ENCODE measurements at places on chromosomes 2 and 18.
A peak's percentile ranks its signal among the peaks of the same experiment; 100 is the strongest.

- no peak for DNase-seq
Observed at GRCh38 chr2:651951-652373, 25.2 kb downstream of the TMEM18 start.

GRCh38 chr2:168705534-168706470, 96.6 kb upstream of the NOSTRIN start:
- DNase-seq, result no peak

DNA sequence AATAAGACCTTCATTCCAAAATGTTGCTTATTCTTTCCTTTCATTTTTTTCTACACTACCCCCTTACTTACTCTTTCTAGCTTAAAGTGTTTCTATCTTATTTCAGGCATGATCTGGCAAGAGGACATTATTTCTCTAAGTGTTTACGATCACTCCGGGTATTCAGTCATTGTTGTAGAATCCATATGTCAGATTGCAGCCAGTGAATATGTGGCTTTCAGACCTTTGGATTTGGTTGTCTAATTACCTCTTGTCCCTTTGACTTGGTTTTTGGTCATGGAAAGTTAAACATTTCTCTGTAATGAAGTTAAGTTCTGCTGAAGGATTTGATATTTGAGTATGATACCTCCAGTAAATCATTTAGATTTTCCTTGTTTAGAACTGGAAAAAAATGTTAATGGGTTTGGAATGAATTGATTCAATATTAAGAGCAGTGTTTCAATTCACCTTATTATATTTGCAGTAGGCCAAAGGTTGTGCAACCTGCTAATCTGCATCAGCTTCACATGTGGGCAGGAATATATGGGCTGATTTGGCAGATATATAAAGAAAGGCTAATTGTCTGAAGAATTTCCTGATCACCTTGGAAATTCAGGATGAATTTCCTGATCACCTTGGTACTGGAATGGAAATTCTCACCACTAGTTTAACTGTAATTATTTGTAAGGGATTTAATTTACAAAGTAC, 154.9 kb downstream of the PRPF40A start:
- DNase-seq, result no peak

- DNase-seq, result no peak
Observed at GRCh38 chr18:73954268-73954667, 193.4 kb downstream of the FBXO15 start.

DNA sequence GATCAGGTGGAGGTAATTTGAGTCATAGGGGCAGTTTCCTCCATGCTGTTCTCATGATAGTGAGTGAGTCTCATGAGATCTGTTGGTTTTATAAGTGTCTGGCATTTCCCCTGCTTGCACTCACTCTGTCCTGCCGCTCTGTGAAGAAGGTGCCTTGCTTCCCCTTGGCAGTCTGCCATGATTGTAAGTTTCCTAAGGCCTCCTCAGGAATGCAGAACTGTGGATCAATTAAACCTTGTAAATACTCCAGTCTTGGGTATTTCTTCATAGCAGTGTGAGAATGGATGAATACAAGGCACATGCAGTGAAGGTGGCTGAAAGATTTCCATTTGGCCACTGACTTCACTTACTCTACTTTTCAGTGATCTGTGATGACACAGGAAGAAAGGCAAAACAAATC, 133.7 kb downstream of the SH3BP4 start:
- no peak for DNase-seq

GRCh38 chr2:9707611-9708160, 76.9 kb upstream of the YWHAQ start:
- DNase-seq, result no peak

- DNase-seq, result no peak
Observed at GRCh38 chr2:11598228-11598731, 64.4 kb downstream of the GREB1 start.

DNA sequence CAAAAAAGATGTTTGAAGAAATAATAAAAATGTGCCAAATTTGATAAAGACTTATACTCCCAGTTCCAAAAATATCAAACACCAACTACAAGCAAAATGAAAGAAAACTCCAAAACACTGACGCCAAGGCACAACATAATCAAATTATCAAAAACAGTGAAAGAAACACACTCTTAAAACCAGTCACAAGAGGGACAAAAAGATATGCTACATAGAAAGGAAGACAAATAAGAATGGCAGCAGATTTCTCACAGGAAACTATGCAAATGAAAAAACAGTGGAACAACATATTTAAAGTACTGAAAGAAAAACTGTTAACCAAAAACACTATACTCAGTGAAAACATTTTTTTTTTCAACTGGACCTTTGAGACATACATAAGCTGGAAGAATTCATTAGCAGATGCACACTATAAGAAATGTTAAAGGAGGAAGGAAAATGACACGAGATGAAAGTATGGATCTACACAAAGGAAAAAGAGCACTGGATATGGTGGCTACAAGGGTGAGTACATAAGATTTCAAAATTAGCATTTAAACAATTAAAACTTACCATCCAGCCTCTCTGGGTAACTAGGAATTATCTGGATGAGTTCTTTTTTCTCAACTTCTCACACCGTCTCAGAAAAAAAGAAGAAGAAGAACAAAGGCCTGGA, 94.0 kb upstream of the ACVR1C start:
- no peak for DNase-seq

DNA sequence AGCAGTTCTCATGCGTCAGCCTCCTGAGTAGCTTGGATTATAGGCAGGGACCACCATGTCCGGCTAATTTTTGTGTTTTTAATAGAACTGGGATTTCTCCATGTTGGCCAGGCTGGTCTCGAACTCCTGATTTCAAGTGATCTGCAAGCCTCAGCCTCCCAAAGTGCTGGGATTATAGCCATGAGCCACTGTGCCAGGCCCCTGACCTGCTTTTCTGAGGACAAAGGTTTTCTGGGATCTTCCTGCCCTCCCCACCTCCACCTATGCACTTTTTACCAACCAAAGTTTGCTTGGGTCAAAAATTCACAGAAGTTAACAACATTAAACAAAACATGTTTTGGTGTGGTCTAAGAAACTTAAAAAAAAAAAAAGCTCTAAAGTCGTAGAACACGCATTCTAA, 259.9 kb downstream of the HAUS1 start:
- no peak for DNase-seq

- no peak for DNase-seq
Observed at GRCh38 chr2:217722883-217723472, 279.8 kb downstream of the TNS1 start.

GRCh38 chr18:70493461-70493860, 204.6 kb downstream of the SOCS6 start:
- DNase-seq, result no peak

DNA sequence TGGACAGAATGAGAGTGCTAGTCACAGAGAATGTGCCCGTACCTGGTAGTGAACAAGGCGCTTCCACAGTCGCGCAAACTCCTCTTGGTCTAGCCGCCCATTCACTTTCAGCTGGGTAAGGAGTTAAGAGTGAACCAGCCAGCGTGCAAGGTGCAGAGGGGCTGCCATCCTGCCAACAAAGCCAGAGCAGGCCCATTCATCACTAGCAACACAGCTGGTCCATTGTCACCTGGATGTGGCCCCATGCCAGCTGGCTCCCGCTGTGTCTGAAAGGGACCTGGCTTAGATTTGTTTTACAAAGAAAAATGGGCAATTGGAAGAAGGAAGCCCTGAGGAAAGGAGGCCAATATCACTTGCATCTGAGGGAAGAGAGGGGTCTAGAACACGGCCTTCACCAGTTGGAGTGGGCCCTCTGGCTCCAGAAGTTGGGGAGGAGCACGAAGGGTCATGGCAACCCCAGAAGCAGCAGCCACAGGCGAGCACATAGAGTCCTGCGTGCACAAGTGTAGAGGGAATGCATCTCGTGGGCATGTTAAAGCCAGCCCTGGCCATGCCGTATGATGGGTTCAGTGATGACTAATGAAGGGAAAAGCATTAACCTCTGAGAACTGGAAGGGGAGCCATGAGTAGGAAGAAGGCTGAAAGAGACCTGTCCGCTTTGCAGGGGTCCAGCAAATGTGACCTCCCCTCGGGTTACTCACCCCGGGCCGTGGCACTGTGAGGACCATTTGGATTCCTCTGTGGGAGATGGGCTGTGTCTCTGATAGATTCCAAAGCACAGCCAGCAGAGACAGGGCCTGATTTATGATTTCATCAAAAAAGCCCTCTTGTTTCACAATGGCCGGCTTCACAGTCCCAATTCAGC, 70.6 kb downstream of the CAPN13 start:
- no peak for DNase-seq

- DNase-seq, result no peak
Observed at GRCh38 chr2:240964704-240965295, 33.6 kb upstream of the SNED1 start.

GRCh38 chr2:21220930-21221329, 97.2 kb downstream of the TDRD15 start:
- DNase-seq, result no peak

- no peak for DNase-seq
Observed at GRCh38 chr2:50515638-50516037, 516.3 kb downstream of the NRXN1 start.

GRCh38 chr2:231935207-231935524, 9.0 kb upstream of the NPPC start:
- no peak for DNase-seq

DNA sequence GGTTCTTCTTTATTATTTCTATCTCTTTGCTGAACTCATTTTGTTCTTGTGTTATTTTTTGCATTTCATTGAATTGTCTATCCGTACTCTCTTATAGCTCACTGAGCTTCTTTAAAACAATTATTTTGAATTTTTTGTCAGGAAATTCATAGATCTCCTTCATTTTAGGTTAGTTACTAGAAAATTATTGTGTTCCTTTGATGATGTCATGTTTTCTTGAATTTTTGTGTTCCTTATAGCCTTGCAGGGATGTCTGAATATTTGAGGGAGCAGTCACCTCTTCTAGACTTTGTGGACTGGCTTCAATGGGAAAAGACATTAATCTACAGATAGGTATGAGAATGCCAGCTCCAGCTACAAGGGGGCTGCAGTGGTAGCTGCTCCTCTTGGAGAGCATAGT, 20.7 kb upstream of the OSBPL6 start:
- no peak for DNase-seq

- DNase-seq, result no peak
Observed at GRCh38 chr18:61651145-61651879, 241.5 kb downstream of the RNF152 start.

GRCh38 chr2:86221066-86221684, 21.9 kb downstream of the MRPL35 start:
- peak; percentile 76 for DNase-seq

GRCh38 chr18:2009942-2010697, 561.2 kb downstream of the METTL4 start:
- DNase-seq, result no peak

GRCh38 chr2:171244970-171245782, 84.5 kb upstream of the TLK1 start:
- DNase-seq, result no peak

DNA sequence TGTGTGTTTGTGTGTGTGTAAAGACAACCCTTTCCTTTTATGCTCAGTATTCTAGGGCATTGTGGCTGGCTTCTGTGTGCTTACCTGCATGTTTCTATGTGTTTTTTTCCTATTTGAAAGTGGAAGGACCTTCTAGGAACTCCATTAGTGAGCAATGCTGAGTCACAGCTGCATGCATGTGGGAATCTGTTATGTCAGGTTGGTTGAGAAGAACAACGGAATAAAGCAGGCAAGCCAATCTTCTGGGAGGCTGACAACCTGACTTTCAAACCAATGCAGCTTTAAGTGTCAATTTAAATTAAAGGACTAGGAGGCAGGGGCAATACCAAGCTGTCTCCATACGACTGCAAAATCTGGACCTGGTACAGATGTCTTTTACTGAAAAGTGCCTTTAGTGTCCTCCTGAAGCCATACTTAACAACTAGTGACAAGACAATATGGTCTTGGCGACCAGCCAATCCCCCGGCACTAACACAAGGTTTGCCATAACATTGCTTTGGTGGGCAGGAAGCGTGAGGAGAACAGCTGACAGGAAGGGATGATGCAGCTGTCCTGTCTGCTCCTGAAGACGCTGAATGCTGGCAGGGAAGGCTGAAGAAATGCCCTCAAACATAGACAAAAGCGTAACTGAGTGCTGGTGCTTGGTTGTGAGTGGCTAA, 514.7 kb upstream of the CDH7 start:
- DNase-seq, result no peak

GRCh38 chr2:101026923-101027469, 24.9 kb downstream of the RPL31 start:
- DNase-seq, result no peak

GRCh38 chr2:73931531-73932500, 5.1 kb downstream of the DGUOK start:
- DNase-seq, result no peak

DNA sequence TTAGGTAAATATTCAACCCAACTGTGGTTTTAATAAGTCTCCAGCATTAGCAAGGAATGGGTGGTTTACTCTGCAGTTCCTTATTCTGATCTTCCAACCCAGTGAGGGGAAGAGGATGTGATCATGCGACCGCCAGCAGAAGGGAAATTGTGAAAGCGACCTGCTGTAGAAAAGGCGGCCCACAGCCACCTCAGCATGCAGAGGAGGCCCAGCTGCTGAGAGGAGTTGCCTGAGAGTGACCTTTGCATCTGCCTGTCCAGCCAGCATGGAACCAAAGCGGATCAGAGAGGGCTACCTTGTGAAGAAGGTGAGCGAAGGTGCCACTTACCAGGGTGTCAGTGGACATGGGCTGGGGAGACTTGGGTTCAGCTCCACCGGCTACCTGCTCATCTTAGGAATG, at the start of gene PLEK:
TSS of gene PLEK (plus strand) at position 196 of the 400 bp plus-strand sequence. CDS start at position 266, 70 bp downstream.
- DNase-seq, result peak; percentile 39

- no peak for DNase-seq
Observed at GRCh38 chr18:21264651-21265050, 22.6 kb downstream of the GREB1L start.

DNA sequence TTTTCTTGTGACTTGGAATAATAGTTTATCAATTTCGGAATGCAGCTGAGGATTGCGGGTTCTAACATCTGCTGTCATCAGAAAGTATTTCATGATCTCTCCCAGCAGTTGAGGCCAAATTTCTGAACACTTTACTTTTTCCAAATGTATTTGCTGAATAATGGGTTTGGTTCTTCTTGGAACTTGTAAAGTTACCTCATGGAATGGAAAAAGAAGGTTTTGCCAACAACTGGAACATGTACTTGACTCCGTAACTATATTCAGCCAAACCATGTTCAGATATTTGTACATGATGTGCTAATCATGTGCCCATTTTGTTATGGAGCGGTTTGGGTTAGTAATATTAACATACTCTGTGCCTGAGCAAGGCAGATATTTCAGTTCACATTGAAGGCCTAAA, 119.6 kb downstream of the LCLAT1 start:
- no peak for DNase-seq

DNA sequence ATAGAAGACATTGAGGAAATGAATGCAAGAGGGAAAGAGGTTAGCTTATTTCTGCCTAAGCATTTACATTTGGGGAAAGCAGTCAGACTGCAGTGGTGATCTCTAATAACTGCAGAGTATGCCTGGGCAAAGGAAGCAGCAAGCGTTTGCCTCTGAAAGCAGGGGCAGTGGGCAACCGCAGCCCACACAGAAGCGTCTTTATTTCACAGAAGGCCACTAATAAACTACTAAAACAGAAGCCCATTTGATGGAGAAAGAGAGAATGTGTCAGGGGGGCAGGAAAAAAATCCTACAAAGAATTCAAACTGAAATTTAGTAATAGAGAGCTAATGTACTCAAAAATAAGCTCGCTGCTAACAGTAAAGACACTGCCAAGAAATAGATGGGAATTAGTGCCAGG, 53.1 kb downstream of the LRRTM4 start:
- DNase-seq, result no peak

GRCh38 chr2:103638978-103639377, 877.1 kb downstream of the TMEM182 start:
- DNase-seq, result no peak

Measured in germinal center (tissue), 1 donor.